Activated naive CD8-positive, alpha-beta T cell treated with anti-CD3 and anti-CD28 coated beads, Interleukin-2, amount 50 U/mL, for 24 hours (primary cell): ENCODE measurements at places on chromosomes 7 and 10.
A peak's percentile ranks its signal among the peaks of the same experiment; 100 is the strongest.

- no peak for DNase-seq
Measured at GRCh38 chr10:80159166-80159873, 26.8 kb downstream of the PLAC9 start.

DNA sequence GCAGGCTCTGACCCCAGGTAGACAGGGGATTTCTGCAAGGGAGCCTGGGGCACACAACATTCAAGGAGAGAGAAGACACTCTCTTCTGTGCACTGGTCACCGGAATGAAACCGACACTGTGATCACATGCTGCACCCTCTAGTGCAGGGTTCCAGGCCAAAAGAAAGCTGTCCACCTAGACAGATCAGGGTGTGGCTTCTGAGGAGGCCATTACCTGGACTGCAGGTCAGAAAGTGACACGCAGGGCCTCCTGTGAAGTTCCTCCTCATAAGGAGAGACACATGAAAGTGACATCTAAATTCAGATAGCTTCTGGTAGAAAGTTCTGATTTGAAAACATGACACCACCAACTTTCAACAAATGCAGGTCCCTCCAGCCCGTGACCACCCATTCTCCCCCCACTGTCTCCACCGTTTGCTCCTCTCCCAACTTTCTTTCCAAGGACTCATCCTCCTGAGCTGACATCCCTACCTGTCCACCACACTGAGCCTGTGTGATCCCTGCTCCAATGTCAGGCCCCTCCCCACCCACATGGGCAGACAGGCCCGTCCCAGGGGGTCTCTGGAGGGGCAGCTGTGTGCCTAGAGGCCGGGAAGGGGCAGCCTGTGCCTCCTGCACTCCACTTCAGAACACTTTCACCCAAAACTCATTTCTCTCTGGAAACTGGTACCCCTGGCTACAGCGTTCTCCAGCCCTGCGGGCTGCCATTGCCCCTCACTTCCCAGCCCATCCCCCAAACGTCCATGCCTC, 198.0 kb downstream of the TNS3 start:
- DNase-seq: no peak

GRCh38 chr10:44607116-44607515, 222.2 kb upstream of the CXCL12 start:
- no peak for DNase-seq

DNA sequence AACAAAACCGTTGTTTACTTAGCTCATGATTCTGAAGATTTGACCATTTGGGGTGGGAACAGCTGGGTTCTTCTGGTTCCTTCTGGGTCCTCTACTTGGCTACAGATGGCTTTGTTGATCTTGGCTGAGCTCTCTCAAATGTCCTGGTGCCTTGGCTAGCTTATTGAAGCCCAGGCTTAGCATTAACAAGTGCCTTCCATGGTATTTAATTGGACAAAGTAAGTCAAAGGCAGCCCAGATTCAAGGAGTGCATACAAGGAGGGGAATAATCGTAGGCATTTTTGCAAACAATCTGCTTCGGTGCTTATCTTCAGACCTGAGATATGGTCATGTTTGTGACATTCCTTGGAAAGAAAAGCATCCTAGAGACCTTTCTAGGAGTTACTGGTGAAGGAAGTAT, 81.4 kb downstream of the ADCYAP1R1 start:
- DNase-seq: no peak

DNA sequence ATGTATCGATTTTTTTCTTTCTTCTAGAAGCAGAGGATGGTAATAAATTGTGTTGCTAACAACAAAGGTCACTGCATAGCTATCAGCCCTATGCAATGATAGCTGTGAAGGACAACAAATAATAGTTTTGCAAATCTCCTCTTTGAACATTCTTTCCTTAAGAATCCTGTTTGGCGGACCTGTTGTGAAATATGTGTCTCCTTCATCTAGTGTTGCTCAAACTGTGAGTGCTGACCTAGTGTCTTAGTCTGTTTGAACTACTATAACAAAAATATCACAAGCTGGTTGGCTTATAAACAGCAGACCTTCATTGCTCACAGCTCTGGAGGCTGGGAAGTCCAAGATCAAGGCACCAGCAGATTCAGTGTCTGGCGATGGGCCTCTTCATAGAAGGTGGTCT, 53.7 kb downstream of the CAV1 start:
- DNase-seq: no peak

DNA sequence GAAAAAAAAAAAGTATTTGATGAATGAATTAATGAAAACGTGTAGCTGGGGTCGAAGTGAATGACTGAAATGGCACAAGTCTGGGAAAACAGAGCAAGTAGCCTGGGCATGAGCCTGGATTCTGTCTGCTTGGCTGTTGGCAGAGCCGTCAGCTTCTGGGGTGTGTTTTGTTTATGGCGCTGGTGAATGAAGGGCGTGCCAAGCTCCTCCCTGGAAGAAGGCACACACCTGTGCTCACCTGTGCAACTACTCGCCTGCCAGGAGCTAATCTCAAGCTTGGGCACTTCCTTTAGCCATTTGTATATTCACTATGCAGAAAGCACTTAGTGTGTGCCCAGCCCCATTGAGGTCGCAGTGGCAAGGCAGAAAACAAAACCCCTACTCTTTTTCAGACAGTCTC, 74.1 kb downstream of the GTF2IRD1 start:
- no peak for DNase-seq

DNA sequence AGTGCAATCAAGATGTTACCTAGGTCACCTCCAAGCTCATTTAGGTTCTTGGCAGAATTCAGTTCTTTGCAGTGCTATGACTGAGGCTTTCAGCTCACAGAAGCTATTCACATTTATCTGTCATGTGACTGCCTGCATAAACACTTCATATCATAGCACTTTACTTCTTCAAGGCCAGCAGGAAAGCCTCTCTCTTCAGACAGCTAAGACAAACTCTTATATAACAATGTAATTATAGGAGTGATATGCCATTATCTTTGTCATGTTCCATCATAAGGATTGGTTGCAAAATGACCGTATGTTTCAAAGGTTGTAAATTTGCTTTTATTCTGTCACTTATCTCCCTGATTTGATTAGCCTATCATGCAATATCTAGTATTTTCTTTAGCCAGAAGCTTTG, 78.8 kb upstream of the TMEM196 start:
- no peak for DNase-seq

DNA sequence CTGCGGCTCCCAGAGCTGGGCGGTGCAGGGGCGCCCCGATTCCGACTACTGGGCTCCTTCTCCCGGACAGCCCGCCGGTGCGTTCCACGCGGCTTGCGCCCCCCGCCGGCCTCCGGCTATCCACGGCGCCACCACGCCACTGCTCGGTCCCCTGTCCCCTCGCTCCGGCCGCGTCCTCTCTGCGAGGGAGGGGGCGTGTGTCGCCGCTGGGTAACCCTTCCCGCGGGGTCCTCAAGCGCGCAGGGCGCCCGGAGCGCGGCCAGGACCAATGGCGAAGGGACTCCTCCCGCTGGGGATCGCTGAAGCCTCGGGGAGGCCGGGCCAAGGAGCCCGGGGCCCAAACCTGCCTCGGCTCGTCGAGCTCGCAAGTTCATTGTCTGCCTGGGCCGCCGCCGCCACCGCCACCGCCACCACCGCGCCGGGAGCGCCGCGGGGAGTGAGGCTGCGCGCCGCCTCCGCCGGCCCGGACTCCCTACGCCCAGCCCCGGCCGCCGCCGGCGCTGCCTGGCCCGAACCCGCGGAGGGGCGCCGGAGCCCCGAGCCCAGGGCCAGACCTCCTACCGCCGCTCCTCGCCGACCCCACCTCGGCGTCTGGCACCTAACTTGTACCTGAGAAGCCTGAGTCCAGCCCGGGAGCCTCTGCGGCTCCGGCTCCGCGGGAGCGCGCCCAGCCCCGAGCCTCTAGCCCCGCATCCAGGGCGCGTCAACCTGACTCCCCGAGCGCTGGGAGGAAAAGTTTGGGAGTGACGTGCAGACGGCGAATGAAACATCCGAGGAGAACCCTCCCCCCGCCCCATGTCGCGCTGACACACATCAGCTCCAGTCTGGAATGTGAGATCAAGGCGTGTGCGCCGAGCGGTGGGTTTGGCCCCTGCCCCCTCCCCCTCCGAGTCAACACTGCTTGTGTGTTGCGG, at the start of gene CHST15:
TSS of gene CHST15 (minus strand) at position 739 of the 914 bp plus-strand sequence. CDS start 47,386 bp downstream, outside the sequence.
- DNase-seq: peak; percentile 16

- no peak for DNase-seq
Measured at GRCh38 chr7:135711139-135711469, 16.9 kb downstream of the SLC13A4 start.

DNA sequence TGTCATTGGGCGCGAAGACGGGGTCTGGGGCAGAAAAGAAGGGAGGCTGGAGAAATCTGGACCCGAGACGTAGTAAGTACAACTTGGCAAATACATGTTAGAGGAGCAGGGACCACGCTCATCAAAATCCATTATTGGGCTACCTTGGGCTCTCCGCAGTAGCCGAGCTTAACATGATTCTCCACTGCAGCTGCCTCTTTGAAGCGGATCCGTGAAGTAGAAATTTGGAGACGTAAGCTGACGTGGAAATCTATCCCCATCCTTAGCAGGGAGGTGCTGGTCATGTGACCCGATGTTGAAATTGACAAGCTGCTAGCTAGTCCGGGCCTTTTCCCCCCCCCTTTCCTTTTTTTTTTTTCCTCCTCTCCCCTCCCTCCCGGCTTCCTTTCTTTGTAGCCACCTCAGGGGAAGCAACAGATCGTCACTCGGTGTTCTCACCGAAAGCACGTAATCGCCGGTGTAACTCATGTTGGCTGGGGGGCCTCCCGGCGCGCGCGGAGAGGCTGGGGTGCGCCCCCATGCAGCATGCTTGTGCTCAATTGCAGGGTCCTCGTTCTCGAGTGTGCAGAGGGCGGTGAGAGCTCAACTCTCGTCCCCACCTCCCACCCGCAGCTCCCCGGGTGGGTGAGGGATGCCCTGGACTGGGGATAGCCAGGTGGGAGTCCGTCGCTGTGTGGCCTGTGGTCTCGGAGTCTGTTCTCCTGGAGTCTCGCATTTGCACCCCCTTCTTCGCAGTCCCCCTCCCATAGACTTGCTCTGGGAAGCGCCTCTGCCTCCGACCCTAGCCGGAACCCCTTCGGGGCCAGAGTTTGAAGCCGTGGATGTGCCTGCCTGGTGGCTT, at the start of gene HOXA11:
TSS of gene HOXA11 (minus strand) at position 220 of the 841 bp plus-strand sequence. CDS start at position 132, 88 bp downstream.
- DNase-seq: no peak

DNA sequence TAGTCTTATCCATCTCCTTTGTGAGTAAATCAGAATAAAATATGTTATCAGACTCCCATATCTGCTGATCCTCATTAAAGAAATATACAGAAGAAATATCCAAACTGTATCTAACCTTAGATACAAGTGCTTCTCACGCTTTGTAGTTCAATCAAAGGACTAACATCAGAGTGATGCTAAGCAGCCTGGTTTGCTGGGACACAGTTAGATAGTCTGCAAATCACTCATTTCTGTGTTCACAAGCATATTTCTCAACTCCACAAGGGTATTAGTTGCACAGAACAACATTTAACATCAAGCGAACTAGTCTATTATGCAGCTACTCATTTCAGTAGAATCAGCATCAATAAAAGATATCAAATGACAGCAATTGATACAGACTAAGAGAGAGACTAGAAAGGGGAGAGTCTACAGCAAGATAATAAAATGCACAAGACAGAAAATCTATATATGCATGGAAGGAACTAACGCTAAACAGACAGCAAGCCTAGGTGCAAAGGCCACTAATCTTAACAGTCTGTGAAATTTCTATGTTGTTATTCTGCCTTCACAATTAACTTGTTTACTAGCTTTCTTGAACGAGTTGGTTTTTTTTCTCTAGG, 30.0 kb downstream of the DNAJC12 start:
- DNase-seq: no peak

- DNase-seq: no peak
Measured at GRCh38 chr7:130529417-130529816, 37.5 kb downstream of the MEST start.

- DNase-seq: no peak
Measured at GRCh38 chr7:55344840-55345239, 20.3 kb upstream of the LANCL2 start.
